ENCODE measurements at places on chromosomes 2 and 18.

- no peak for DNase-seq
Measured at GRCh38 chr2:190216829-190217228, 102.8 kb downstream of the HIBCH start.

GRCh38 chr2:39541011-39541930 is 104.2 kb upstream of the MAP4K3 start:
- DNase-seq = no peak

- no peak for DNase-seq
Measured at GRCh38 chr2:48515513-48515985, 14.4 kb upstream of the STON1 start.

GRCh38 chr18:13179566-13180113 is 38.9 kb upstream of the LDLRAD4 start:
- DNase-seq = no peak

DNA sequence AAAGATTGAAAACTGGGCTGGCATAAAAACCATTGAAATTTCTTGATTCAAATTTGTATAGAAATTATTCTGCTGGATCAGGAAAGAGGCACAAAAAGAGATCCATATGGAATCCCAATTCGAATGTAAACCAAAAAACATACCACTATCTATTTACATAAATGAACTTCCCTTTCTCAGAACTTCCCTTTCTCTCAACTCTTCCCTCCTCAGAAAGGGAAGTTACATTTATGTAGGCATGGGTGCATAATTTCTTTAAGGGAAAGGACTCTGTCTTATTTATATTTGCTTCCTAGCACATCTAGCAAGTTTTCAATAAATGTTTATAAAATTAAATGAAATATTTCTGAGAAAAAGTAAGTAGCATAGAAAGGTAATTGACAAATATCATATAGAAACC is 398.1 kb upstream of the ATP5MC3 start:
- DNase-seq = no peak

DNA sequence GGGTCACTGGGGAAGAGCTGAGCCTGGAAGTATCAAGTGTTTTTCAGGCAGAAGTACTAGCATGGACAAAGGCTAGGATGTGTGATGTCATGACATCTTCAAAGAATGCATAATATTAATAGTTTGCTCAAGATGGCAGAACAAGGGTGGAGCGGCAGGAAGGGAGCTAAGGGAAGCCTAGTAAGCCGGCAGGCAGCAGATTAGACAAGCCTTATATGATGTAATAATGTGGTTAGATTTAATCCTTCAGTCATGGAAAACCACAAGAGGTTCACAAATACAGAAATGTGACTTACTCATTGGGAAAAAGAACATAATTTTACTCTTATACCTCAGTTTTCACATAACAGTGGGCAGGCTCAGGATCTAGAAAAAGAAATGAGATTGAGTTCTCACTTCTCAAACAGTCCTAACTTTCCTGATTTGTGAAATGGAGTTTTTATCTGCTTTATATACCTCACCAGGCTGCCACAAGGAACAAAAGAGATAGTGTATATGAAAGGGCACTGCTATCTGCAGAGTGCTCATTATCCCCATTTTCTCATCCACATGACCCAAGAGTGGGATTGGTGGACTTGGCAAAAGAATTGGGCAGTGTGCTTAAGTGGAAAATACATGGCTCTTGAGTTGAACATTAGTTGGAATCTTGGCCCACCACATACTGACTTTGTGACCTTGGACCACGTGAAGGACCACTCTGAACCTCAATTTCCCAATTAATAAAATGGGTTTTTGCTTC is 89.1 kb upstream of the LHCGR start:
- no peak for DNase-seq

GRCh38 chr2:173419506-173419905 is 64.8 kb downstream of the CDCA7 start:
- no peak for DNase-seq

DNA sequence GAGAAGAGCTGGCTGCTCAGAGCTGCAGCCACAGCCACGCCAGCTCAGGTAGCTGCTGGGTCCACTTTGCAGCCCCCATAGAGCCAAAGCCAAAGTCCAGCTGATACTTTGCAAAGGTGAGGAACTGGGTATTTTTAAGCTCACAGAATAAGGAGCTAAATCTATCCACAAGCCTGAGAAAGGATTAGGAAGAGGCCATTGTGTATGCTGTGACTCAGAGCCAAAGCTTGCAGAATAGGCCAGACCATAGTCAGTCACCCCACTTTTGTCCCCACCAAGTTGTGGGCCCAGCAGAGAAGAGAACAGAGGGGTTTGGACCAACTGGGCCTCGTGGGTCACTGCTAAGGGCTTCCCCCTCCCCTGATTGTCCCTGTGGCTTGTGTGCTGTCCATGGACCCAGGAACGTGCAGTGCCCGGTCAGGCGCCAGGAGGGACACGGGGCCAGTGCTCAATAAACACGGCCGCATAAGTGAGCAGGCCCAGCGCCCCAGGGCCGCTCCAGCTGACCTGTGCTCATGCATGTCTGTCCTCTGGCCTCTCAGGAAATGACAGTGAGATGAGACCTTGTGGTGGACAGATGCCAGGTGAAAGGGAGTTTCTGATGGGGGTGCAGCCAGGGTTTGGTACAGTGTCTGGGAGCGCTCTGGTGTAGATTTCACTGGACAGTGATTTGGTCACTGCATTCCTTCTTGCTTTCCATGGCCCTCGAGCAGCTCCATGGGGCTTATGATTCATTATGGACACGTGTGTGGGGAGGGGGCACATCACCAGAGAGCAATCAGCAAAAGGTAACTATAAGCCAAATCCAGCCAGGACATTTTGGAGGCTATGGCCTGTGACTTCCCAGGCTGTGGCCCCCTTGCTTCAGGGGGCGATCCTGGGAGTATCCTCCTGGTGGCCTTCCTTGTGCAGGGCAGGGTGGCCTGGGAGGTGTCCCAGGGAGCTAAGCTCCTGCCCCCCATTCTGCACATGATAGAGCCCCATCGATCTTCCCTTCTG is 31.3 kb downstream of the MAL start:
- DNase-seq = no peak

DNA sequence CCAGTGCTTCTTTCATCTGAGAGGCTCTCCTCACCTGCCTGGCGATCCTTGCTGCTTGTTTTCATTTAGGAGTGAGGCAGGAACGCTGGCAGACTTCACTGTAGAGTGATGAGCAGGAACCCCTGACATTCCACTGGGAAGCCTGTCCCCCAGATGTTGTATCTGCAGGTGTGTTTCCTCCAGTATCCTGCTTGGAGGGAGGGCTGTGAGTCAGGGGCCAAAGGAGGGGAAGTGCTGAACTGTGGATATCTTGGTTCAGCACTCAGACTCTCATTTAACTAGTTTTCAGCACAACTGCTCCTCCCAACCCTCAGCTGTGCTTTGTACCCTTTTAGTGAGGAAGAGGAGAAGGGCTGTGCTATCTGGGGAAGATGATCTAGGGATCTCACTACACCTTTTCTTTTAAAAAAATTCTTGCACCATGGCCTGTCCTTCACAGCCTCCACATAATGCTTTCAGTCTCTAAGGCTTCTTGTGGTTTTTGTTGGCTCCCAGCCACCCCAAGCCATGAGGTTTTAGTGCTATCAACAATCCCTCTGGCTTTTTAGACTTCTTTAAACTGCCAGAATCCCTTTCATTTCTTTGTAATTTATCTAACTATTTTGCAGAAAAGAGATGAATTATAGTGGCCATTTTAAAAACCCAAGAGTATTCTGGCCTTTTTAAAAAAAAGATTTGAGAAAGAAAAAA is 11.2 kb downstream of the ANKAR start:
- DNase-seq = no peak

- no peak for DNase-seq
Measured at GRCh38 chr2:16038621-16039020, 98.3 kb downstream of the MYCN start.

DNA sequence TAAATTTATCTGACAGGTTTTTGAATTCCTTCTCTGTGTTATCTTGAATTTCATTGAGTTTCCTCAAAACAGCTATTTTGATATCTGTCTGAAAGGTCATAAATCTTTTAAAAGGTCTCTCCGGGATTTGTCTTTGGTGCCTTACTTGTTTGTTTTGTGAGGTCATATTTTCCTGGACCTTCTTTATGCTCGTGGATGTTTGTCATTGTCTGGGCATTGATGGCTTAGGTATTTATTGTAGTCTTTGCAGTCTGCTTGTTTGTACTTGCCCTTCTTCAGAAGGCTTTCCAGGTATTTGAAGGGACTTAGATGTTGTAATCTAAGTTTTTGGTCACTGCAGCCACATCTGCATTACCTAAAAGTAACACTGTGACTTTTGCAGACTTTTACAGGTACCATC is 355.2 kb downstream of the PARD3B start:
- no peak for DNase-seq

DNA sequence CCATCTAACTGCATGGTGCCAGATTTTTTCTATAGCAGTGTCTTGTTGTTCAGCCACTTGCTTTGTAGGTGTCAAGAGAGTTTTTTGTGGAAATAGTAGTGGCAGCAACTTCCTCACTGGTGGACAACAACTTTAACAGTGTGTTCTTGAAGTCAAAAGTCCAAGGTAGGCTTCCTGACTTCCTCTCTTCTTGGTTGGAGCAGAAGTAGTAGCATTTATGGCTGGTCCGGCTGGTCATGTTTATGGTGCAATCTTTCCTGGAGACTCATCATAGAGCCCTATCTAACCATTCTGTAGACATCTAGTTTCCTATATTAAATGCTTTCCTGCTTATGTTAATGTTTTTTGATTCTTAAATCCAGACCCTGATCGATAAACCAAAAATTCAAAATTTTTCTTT is 11.7 kb downstream of the GPR75 start:
- DNase-seq = no peak

GRCh38 chr2:67625178-67625577 is 228.0 kb downstream of the ETAA1 start:
- DNase-seq = no peak

- no peak for DNase-seq
Measured at GRCh38 chr2:23541503-23542229, 156.7 kb downstream of the KLHL29 start.

DNA sequence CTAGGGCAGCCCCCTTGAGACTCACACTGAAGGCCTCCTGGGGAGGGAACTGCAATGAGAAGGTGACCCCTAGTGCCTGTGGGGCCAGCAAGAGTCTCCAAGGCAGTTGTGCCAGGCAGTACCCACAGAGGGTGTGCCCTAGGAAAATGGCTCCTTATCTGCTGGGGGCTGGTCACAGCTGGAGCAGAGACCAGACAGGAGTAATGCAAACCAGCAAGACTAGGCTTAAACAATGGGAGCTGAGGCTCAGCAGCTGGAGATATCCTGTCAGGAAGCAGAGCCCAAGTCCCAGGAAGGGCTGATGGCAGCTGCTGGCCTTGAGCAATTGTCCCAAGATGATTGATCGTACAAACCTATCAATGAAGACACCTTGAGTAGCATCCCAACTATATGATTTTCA is 26.8 kb upstream of the E2F6 start:
- DNase-seq = no peak

GRCh38 chr2:145029873-145030272 is 510.0 kb upstream of the ZEB2 start:
- no peak for DNase-seq

GRCh38 chr2:138829326-138829919 is 49.2 kb upstream of the NXPH2 start:
- DNase-seq = peak; percentile 1

GRCh38 chr2:191580581-191580980 is 97.4 kb upstream of the NABP1 start:
- DNase-seq = no peak

GRCh38 chr2:138115666-138116065 is 151.4 kb downstream of the HNMT start:
- no peak for DNase-seq

- DNase-seq = no peak
Measured at GRCh38 chr2:143499061-143499460, 369.8 kb downstream of the ARHGAP15 start.

DNA sequence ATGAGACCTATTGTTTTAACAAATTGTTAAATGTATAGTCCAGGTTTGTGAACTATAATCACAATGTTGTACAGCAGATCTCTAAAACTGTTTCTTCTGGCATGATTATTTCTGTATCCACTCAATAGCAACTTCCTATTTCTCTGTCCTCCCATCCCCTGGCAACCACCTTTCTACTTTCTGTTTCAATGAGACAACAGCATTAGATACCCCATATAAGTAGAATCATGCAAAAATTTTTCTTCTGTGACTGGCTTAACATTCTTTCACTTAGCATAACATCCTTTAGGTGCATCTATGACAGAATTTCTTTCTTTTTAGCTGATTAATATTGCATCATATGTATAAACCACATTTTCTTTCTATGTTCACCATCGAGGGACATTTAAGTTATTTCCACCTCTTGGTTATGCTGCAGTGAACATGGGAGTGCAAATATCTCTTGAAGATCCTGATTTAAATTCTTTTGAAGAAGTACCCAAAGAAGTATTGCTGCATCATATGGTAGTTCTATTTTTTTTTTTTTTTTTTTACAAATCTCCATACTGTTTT is 713.5 kb downstream of the LRP1B start:
- no peak for DNase-seq

DNA sequence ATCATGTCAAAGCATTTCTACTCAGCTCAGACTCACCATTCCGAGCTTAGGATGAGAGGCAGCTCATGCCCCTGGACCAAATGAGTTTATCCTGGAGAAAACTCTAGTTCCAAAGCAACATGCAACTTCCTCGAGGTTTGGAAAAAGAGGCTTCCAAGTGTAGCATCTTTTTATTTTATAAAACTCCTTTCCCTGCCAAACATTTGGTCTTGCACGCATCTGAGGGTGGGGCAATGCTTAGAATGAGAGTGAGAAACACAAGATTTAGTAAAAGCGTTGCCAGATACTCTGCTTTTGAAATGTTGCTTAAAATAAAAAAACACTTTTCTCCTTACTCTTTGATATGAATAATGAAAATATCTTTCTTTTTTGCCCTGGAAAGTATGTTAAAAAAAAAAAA is 151.5 kb downstream of the NCKAP5 start:
- DNase-seq = no peak

- DNase-seq = peak; percentile 42
Measured at GRCh38 chr2:113080134-113080533, 12.4 kb downstream of the IL1F10 start.

- no peak for DNase-seq
Measured at GRCh38 chr2:133838642-133839365, 270.5 kb upstream of the NCKAP5 start.

DNA sequence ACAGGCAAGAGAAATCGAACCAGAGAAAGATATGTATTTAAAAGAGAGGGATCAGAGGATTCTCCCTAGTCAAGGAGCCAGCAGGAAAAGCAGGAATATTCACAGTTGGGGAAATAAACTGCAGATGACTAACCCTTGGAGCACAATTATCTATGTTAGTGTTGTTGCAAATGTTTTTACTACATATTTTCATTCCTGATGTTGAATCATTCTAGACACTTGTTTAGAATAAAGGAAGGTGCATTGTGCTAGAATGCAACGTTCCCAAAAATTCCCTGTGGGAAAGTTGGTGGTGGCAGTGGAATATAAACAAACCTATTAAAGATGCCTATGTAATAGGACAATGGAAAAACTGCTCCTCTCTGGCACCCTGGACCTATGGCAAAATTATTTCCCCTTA is 63.3 kb downstream of the DTNA start:
- DNase-seq = no peak

GRCh38 chr2:56295666-56296065 is 111.9 kb downstream of the CCDC85A start:
- no peak for DNase-seq

- no peak for DNase-seq
Measured at GRCh38 chr2:161961061-161961460, 113.0 kb downstream of the DPP4 start.

- DNase-seq = no peak
Measured at GRCh38 chr2:19656011-19656410, 245.8 kb downstream of the TTC32 start.

GRCh38 chr2:127857265-127857808 is 618 bp downstream of the POLR2D start:
- DNase-seq = peak; percentile 3

All from activated CD4-positive, alpha-beta T cell treated with anti-CD3 and anti-CD28 coated beads, Interleukin-2, amount 50 U/mL, for 24 hours (primary cell).